LHCN-M2 (cell line): ENCODE measurements at places on chromosomes 2 and 18. TPM values are rescaled to one million over a fixed set of nuclear protein-coding genes. Genes with fewer than 3 reads are reported as not detected.
A peak's percentile ranks its signal among the peaks of the same experiment; 100 is the strongest.

GRCh38 chr2:110197452-110197851 is 7.4 kb downstream of the NPHP1 start:
- DNase-seq = no peak

Gene GKN2
- total RNA-seq = not detected in 2 replicates

- peak; percentile 89 for DNase-seq
Observed at GRCh38 chr2:46803911-46804670, 111.5 kb downstream of the MCFD2 start.

GRCh38 chr18:28208268-28208667 is 31.3 kb upstream of the CDH2 start:
- DNase-seq = no peak

GRCh38 chr2:115939902-115940301 is 1497.5 kb downstream of the DPP10 start:
- DNase-seq = no peak

Gene BCL2
- 2.2 and 2.5 TPM in 2 replicates for total RNA-seq

- no peak for DNase-seq
Observed at GRCh38 chr18:54975598-54975997, 16.3 kb upstream of the CCDC68 start.

DNA sequence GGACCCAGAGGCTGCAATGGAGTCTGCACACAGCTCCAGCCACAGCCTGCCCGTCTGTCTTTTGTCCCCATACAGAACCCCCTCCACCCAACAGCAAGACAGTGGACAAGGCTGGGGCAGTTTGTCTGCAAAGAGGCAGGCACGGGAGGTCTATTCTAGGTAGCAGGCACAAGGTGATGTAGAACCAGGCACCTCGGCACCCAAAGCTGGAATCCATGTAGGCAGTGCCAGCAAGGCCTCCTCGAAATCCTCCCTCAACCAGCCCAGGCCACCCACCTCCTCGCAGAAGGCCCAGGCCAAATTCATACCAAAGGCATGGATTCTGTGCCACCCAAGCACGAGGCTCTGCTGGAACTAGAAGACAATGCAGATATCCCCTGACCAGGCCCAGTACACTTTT is 179.2 kb downstream of the TNS1 start:
- DNase-seq = no peak

Gene EMILIN2
- 0.75 and 1.2 TPM in 2 replicates for total RNA-seq

- DNase-seq = no peak
Observed at GRCh38 chr2:36287363-36288275, 68.0 kb upstream of the CRIM1 start.

GRCh38 chr2:55107436-55107835 is 57.2 kb upstream of the RTN4 start:
- peak; percentile 80 for DNase-seq

Gene NCKAP5
- total RNA-seq = 0.40 and 0.58 TPM in 2 replicates

Gene LDAH
- 21.5 and 24.3 TPM in 2 replicates for total RNA-seq

GRCh38 chr2:215451012-215451756 is 15.3 kb upstream of the FN1 start:
- no peak for DNase-seq

Gene ARHGAP25
- 0.13 TPM in 1 of 2 replicates, not detected in the other for total RNA-seq

DNA sequence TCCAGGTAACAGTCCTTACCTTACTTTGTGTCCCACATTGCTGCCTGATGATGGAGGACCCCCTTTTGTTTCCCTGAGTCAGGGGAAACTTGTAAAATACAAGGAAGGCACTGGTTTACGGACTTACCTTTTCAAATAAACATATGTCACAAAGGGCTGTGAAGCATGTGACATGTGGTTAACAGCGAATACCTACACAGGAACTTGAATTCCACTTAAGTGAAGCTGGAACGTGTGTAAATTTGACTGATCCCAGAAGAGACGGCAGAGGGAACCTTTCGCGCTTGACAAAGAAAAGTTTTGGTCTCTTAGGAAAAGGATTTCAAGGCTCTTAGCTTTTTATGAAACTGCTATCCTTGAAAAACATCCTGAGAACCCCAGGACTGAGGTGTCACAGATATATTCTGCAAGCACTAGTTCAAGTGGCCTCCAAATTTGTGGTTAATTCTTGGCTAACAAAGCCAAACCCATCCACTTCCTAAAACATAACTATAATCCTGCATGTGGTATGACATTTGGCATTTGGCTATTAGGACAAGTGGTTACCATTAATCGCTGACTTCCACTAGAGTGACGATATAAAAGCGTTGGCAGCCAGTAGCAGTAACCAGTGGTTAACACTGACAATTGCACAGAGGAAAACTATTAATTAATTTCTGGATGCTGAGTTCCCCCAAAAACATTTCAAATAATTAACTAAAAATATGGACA is 55.6 kb downstream of the ITGB6 start:
- DNase-seq = no peak

Gene PLA2R1
- total RNA-seq = 5.3 and 7.1 TPM in 2 replicates

Gene RAPH1
- 43.1 and 66.0 TPM in 2 replicates for total RNA-seq

Gene TMEM127
- total RNA-seq = 28.7 and 34.6 TPM in 2 replicates

DNA sequence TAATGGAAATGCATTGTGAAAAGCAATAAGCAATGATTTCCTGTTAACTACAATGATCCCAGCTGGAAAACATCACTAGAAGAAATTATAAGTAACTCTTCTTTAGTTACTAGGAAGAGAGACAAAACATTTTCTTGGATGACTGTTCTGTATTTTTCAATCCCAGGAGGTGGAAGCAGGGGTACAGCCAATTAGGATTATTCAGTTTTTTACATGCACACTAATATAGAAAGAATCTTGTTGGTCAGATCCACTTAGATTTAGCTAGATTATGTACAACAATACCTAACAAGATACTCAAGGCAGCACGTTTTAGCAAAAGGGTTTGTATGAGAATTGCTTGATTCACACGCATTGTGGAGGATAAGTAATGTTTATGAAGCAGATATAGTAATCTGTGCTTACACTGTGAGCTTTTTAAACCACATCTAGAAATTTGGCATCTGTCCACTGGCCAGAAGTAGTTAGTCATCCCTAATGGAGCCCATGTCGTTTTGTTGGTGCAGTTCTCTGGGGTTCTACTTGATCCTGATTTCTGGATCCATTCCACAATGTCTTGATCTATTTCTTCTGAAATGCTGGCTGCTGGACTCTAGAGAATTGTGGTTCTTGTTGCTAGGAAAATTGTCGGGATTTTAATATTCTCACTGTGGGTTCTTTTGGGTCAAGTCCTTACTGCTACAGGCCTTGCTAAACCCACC is 199.7 kb downstream of the ADCYAP1 start:
- DNase-seq = no peak

DNA sequence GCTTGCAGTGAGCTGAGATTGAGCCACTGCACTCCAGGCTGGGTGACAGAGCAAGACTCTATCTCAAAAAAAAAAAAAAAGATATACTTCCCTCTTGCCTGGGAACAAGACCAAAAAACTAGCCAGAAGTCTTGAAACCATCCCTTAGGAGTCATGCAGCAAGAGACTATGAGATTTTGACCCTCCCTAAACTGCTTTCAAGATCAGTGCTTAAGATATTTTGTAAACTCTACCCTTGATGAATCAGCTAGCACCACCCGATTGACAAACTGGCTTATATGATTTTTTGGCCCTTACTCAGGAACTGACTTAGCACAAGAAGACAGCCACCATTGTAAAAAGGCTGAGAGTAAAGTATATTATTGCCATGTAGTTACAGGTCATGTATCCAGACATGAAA is 3.8 kb downstream of the SULT1C3 start:
- no peak for DNase-seq

- no peak for DNase-seq
Observed at GRCh38 chr18:72194072-72194471, 350.1 kb downstream of the CBLN2 start.

Gene ONECUT2
- under 0.01 TPM in 2 replicates for total RNA-seq

Gene POTEE
- total RNA-seq = not detected in 2 replicates
